ENCODE measurements at places on chromosomes 12 and 14.

DNA sequence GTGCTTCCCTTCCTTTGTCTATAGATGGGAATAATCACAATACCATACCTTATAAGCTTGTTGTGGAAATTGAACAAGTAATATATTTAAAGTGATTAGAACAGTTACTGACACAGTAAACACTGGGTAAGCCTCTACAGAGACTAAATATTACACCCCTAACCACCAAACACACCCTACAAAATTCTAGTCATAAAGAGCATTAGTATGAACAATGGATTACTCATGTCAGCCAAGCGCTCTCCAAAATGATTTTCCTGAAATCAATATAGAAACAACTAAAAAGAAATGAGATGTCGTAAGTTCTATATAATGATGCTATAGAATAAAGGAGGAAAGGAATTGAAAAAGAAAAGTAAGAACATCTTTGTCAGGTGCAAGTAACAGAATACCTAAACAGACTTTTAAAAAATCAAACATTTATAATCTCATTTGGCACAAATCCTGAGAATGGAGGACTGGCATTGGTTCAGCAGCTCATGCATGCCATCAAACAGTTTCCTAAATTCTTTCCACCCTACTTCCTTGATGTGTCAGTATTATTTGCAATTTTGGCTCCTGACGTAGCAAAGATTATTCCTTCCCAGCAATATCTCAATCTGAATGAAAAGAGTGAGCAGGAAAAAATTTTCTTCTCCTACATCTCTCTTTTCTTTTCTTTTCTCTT, 118.0 kb downstream of the SINHCAF start:
- no peak for DNase-seq

DNA sequence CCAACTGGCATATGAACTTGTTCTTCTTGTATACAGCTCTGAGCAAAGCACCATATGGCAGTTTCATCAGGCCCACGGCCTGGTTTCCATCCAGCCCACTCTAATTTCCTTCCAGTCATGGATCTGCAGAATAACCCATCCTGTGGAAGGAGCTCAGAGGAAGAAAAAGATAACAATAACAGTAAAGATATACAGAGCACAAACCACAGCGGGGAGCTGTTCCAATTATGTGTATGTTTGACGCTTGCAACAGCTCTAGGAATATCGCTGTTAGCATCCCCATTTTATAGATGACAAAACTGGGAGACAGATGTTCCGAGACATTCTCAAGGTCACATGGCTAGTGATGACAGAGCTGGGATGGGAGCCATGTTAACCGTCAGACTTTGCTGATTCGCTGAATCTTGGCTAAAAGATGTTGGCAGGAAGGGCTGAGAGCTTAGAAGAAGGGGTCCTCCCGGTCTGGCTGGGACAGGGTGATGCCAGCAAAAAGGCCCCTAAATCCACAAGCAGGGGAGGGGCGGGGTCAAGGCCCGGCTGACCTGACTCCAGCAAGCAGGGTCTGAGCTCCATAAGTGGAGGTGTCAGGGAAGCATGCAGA, 34.4 kb upstream of the CIPC start:
- no peak for DNase-seq

DNA sequence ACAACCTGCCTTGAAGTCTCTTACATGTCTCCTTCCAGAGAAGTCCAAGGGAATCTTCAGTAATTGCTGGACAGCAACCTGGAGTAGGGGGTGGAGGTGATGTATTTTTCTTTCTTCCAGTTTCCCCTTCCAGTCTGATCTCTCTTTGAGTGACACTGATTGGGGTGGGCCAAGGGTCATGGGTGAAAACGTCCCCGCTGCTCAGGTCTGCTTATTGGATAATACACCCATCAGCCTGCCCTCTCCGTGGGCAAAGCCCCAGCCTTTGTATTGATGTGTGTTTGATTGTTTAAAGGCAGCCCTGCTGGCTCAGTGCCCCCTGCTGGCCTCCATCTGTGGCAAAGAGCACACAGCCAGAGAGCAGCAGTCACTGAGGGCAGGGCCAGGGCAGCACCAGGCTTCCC, 35.7 kb upstream of the ATP2A2 start:
- DNase-seq = no peak

DNA sequence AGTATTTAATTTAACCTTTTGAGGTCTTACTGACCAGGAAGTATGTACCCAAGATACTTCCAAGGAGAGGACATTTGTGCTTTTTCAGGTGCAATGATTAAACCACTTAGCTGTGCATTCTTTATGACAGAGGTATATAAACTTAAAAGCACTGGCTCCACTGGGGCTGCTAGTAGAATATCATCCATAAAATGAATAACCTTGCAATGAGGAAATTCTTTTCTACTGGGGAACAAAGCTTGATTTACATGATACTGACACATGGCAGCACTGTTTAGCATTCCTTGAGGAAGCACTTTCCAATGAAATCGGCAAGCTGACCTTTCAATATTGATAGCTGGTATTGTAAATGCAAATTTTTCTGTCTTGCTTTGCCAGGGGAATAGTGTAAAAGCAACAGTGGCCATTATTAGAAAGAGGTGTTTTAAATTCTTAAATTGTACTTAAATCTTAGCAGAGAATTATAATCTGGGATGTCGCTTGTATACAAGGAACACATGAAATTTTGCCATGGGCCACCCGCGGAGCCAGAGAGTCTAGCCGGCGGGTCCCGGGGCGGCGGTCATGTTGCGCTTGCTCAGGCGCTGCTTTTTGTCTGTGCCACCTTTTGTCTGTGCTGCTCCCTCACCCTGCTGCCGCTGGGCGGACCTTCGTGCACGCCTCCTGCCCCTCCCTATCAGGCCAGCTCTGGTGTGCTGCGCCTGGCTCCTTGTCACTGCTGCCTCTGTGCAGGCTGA, 20.9 kb upstream of the BLTP3B start:
- DNase-seq = no peak

DNA sequence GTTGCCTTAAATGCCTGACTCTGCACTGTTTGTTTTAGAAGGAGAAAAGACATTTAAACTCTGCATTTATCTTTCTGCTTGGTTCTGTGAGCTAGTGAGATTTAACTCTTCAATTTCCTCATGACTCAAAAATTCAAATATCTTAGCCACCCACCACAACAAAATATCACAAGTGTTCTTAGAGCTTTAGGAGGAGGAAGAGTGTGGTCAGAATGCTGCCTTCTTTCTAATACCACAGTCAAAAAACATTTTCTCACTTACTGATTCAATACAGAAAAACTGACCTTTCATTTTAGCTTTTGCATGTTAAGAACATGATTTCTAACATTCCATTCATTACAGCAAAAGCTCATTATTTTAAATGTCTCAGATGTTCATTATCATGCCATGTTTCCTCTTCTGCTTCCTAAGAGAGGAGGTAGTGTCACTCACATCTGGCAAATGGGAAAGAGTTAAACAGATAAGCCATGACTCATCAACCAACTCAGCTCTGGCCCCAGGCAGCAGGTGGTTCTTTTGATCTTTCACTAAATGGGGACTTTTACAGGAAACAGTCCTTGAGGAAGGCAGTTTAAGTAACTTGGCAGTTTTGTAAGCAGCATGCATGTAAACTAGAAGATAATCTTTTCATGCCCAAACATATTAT, 56.4 kb upstream of the RNU6-8 start:
- peak; percentile 46 for DNase-seq
